ENCODE measurements at places on chromosomes 5 and 9.

DNA sequence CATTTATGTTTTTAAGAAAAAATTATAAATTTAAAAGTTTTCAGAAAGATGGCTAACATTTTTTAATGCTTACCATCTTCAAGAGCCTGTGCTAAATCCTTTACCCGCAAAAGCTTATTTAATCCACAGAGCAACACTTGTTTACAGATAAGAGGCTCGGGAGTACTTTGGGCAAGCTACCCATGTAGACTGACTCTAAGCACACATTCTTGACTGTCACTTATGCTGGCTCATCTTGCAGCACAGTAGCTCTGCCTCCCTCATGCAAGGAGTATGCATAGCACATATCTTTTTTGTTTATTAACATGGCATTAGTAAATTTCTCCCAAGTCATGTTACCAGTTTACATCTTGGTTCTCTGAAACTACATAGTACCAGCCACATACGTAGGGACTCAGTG is 14.7 kb downstream of the SH3RF2 start:
- no peak for DNase-seq

DNA sequence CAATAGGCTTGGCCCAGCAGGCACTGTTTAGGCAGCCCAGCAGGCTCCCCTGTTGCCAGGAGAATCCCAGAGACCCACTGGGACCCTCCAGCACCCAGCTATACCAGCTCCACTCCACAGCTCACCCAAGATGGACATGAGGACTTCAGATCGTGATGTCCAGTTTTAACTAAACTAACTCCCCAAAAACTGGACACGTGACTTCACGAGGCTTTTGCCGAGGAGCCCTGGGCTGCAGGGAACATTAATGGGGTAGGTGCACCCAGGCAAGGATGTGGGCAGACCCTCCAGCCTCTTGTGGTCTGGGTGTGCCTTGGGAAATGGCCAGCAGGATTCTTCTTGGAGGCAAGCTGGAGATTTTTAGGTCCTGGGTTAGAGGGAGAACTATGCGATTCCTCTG is 8.9 kb upstream of the NKD2 start:
- no peak for DNase-seq

- DNase-seq: no peak
These were observed 158.6 kb downstream of the MELK start for GRCh38 chr9:36731068-36731956.

DNA sequence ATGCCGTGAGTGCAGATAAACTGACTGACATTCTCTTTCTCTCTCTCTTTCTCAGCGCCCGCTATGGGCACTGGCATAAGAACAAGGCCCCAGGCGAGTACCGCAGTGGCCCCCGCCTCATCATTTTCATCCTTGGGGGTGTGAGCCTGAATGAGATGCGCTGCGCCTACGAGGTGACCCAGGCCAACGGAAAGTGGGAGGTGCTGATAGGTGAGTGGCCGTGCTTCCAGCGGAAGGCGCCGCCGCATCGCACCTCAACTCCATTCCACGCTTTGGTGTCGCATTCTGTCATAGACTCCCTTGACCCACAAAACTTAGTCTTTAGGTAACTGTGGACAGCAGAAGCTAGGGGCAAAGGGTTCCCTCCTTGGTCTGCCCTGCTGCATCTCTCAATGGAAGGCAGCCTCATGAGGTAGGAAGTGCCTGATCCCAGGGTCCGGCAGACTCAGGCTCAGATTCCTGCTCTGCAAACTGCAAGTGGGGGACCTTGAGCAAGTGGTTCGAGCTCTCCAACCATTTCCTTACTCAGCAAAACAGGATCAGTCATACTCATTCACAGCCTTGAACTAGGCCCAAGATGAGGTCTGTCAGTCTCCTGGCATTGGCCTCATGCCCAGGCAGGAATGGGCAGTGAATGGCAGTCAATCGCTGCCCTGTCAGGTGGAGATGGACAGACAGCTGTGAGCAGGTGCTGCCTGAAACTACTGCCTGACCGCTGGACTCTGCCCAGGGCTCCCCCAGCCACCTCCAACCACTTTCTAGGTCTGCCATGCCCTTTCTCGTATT is 24.2 kb upstream of the CFAP157 start:
- no peak for DNase-seq

DNA sequence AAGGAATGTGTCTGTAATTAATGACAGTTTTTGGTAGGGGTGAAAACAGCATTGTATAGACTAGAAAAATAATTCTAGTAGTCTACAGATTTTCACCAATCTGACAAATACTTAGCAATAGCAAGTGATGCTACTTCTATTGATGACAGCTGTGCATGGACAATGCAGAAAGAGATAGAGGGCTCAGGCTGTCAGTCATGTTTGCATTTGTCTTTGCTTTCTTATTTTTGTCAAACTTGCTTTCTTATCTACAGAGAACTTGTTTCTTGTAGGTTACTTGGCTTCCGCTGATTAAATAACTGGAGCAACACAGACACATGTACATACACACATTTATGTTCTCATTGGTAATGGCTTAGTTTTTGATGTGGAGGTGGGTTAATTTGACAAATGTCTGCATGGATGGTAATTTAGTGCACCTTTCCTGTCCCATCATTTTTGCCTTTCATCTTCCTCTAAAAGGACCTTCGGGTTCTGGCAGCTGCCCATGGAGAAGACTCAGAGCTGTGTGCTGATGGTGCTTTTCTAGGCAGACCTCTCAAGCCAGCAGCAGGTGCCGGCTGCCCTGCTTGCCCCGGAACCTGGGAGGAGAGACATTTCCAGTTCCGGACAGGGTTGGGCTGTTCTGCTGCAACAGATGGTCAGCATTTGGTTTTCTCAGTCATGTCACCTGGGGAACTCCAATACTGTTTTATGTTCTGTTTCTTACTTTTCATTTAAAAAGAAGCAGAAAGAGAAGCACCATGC is 28.8 kb downstream of the CAMK4 start:
- no peak for DNase-seq

DNA sequence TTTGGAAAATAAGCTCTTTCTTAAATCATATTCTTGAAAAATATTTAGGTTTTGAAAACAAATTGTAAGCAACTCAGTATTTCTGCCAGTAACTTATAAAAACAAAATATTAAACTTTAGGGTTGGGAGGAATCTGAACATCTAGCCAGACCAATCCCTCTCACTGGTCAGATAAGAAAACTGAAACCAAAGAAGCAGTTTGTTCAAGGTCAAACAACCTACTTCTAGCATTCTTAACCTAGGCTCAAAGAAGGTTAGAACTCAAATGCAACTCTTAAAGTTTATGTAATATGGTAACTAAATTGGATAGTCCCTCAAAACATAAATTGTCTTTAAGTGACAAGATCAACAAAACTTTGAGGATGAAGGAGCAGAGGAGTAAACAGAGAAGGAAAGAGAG is 374.9 kb upstream of the TNC start:
- DNase-seq: no peak

DNA sequence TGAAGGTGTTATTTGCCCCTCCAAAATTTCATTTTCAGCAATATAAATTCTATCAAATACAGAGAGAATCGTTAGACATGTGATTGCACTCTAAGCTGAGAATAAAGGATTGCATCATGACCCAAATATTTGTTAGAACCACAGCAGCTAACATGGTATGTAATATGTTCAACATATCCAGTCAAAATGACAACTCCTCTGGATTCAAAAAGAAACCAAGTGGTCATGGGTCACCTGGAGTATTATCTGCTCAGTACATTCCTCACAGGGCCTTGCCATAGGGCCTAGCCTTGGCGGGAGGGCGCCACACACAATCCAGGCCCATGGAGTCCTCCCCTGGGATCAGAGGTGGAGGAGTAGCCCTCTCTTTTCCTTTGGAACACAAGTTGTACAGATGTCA is 179.2 kb downstream of the HSD17B3 start:
- no peak for DNase-seq

DNA sequence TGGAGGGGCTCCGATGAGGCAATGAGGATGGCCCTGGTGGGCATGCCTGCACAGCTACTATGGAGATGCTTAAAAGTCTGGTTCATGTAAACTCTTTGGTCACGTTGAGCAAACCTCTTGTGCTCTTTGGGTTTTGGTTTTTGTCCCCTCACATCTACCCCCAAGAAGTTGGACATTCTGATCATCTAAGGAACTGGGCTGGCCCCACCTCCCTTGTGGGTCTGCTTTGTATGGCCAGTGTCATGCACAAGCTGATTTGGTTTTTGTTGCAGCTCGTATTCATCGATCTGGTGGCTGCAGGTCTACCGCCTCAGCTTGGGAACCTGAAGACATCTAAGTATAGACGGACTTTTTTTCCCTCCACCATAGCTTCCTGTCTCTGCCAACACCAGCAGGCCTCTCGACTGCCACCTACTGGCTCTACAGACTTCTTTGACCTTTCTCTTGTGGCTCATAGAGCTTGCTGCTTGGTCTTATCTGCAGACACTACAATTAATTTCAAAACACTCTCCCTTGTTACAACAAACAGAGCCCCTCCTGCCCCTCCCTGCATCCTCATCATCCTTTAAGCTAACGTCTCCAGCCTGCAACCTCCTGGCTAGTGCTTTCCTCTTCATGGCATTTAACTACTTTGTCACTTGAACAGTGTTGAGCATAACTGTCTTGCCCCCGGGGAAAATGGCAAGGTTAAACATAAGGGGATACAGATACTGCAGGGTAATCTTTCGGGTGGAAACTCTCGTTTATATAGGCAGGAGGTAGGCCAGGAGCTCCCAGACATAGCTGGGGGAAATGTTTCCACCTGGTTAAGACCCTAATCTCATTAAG is 34.5 kb downstream of the TSTD2 start:
- DNase-seq: peak; percentile 81

- DNase-seq: no peak
These were observed 456.8 kb downstream of the DMAC1 start for GRCh38 chr9:7342736-7343135.

DNA sequence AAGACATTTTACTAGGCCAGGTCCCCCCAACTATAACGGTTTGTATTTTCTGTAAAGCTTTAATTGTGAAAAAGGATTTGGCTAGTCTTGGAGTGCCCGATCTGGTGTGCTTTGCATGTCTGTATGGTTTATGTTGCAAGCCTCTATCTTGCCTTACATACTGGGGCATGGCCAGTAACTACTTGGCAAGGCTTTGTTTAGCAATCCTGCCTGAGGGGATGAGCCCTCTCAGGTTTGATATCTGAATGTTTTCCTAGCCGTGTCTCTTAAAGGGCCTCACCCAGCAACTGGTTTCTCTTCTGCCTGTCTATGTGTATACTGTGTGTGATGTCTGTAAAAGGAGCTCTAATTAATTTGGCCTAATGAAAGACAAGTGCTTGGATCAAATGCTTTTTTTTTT is 61.3 kb upstream of the SPINK5 start:
- no peak for DNase-seq

Data from AML-193 (cell line).